CD4-positive, alpha-beta T cell treated with Interleukin-2 at 100 ng/mL for 4 hours (primary cell): ENCODE measurements at places on chromosomes 3 and 15.

- no peak for DNase-seq
These were observed 25.2 kb downstream of the MAPKBP1 start for GRCh38 chr15:41799488-41799805.

- DNase-seq, result no peak
These were observed 40.6 kb upstream of the C3orf80 start for GRCh38 chr3:160184655-160185054.

DNA sequence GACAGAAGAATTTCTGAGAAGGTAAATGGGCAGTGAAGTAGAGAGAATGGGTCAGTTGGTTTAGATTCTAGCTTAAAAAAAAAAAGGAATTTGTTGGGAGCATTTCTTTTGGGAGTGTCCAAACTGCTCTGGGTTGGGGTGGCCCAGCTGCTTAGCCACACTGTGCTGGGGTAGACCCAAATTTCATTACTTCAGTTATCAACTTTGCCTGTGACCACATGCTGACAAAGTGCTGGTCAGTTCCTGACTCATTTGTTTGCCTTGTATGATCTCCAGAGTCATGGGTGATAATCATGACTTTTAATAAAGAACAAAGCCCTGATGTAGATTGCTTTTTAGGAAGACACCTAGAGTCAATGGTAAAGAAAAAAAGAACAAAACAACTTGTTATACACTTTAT lies 121.5 kb upstream of the FGF7 start:
- DNase-seq, result no peak

DNA sequence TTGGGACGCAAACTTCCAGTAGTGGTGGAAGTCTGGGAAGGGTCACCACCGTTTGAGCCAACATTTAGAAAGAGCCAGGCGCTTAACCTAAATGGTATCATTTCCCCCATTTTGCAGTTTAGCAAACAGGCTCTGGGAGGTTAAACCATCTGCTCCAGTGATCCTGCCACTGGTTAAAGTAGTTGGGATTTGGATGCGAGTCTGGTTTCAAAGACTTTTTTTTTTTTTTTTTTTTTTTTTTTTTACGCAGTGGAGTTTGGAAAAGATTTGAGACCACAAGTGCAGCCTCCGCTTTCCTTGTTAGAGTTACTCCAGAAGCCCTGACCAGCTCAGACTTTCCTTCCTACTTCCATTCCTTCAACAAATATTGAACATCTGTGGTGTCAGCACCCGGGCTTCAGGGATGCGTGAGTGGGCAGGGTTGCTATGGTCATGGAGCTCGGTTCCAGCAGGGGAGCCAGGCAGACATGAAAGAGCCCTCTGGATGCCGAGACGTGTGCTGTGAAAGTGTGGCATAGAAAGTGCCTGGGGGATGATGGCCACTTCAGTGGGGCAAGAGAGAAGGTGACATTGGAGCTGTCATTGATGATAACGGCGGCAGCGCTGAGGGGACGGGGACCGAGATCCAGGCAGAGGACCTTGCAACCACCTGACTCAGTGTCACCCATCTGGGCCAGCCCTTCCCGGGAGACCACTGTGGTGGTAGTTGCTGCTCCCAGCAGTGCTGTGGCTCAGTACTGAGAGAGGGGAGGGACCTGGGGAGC lies 1.1 kb upstream of the RNU6-1 start:
- no peak for DNase-seq

DNA sequence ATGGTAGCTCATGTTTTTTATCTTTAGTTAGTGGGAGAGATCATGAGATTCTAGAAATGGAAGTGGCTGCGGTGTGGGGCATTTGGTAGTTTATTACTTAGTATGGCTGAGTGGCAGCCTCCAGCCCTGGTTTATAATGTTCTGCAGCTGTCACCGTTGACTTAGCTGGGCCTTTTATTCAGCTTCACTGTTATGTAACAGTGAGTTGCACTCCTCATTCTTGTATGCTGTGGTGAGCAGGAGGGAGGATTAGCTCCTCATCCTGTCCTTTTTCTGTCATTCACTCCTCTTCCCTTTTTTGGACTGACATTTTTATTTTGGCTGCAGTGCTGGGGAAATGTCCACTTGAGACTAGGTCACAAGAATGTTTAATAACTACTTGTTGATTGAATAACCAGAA lies 29.5 kb downstream of the RAD54L2 start:
- no peak for DNase-seq

DNA sequence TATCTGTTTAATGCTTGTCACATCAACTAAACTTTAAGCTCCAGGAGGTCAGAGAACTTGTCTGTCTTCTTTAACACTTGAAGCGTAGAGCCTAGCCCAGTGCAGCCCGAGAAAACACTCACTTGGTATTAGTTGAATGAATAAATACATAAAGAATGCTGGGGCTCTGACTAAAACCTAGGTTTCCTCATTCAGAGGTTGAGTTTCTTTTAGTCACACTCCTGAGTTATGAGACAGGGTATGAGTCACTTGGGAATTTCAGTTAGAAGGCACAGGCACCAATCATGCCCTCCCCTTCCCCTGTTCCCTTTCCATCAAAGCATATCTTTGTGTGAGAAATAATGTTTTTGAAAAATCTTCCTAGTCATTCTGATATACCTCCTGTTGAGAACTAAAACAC lies 589.8 kb upstream of the DPPA4 start:
- DNase-seq, result no peak

GRCh38 chr15:29601811-29602210 lies 220.5 kb downstream of the TJP1 start:
- DNase-seq, result no peak

GRCh38 chr3:150079029-150079739 lies 108.5 kb upstream of the PFN2 start:
- no peak for DNase-seq

DNA sequence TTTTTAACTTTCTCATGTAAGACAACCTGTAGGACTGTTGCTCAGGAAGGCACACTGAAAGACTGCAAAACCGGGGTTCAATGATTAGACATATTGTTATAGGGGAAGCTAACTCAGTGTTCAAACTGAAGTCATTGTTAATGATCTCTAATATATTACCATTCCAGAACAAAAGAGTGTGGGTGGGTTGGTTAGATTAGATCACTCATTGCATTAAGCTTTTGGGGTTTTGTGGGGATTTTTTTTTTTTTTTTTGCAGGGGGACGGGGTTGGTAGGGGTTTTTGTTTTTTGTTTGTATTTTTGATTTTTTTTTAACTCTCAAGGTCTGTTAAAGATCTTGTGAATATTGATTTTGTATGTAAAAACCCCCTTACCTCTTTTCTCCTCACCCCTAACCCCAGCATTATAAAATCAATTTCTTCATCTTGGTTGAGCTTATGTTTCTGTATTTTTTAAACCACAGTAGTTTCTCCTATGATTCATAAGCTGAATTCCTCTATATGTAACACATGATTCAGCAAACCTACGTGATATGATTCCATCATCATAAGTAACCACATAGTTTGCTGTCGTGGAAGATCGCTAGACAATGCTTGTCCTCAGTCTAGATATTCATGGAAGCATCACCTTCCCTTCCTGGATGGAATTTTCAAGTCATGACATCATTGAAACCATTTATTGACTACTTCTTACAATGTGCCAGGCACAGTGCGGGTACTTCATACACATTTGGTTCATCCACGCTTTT lies 544.1 kb upstream of the MDFIC2 start:
- no peak for DNase-seq

GRCh38 chr15:81108427-81108826 lies 25.6 kb upstream of the CFAP161 start:
- DNase-seq, result peak; percentile 2

GRCh38 chr3:107813026-107813425 lies 277.8 kb downstream of the CD47 start:
- DNase-seq, result no peak

- no peak for DNase-seq
These were observed 17.8 kb upstream of the THUMPD3 start for GRCh38 chr3:9345041-9345440.

DNA sequence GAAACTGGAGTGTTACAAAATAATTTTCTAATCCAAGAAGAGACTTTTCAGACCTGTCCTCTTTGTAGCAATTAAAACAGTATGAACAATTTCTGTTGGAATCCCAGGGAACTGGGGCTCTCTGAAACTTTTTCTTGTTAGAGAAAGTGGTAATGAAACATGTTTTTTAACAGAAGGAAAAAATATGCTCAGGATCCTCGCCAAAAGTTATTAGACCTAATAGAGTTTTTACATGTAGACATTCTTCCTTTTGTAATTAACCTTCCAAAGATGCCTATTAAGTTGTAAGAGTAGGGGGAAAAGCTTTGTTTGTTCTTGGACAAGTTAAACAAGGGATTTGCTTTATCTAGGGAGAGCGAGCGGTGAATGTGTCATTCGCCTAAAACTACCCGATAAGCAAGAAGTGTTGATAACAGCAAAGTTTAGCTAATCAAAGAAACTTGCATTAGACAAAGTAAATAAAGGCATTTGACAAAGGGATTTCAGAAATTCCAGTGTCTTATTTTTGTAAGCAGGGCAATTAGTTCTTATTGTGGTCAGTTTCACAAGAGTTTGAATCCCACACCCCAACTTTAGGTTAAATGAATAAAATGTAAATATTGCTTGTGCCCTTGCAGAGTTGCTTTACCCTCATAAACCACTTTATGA lies 2.3 kb downstream of the RARB start:
- DNase-seq, result no peak

DNA sequence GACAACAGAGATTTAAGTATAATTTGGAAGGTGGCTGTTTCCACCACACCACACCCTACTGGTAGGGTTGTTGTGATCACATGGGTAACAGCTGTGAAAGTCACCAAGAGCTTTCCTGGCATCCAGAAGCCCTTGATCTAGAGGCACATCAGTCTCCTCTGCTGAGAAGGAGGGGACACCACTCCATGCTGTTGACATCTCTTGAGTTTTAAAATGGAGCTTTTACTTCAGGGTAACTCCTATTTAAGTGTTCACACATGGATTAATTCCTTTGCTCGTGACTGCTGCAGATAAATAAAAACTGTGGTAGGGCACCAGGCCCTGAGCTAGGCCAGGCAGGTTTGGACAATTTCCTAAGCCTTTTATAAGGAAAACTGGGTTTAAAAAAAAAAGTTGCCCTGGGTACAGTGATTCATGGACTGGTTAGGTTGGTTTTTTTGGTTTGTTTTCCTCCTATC lies 7.5 kb downstream of the EXOSC7 start:
- no peak for DNase-seq

DNA sequence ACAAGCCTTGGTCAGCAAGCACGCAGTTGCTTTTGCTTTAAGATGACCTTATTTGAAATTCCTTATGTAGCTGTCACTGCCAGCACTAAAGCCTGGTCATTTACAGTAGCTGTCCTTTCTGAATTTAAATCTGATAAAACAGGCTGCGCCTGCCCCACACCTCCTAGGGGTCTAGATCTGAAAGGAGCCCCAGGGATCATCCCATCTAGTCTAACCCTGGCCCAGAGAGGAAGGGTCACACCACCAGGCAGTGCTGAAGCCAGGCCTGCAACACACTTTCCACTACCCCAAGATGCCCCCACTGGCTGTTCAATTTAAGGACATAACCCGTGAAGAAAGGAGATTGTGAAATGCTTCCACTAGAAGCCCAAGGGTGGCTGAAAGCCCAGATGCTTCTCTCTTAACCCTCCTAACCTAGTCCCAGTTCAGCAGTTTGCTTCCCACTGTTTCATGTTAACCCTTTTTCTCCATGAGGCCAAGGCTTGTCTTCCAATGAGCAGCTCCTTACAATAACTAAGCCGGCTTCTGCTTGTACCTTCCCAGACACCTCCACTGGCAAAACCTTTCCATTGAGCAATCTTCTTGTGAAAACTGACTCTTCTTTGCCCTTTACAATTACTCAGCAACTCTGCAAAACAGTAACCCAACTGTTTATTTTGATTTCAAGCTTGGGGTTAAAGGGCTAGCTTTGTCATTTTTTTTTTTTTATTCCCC lies 198.9 kb upstream of the LPP start:
- DNase-seq, result no peak

GRCh38 chr3:39216176-39216790 lies 23.9 kb upstream of the XIRP1 start:
- no peak for DNase-seq

- peak; percentile 60 for DNase-seq
These were observed 960 bp upstream of the KLF13 start for GRCh38 chr15:31325595-31326155.

DNA sequence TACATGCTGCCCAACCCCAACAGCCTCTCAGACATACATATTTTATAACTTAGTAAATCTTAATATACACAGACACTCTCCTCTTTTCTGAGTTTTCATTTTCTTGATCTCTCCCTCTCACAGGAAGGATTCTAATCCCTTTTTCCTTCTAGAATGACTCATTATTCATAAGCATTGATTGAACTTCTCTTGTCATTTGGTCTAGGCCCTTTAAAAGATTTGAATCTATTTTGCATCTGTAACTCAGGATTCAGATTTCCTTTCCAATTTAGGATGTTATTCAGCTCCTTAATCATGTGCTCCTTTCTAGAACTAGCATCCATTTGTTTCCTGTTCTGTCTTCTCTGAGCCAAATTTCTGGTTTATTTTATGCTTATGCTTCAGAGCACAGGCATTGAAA lies 624.5 kb upstream of the SGO1 start:
- no peak for DNase-seq

- DNase-seq, result no peak
These were observed 143.4 kb upstream of the NR2E3 start for GRCh38 chr15:71666763-71667620.

DNA sequence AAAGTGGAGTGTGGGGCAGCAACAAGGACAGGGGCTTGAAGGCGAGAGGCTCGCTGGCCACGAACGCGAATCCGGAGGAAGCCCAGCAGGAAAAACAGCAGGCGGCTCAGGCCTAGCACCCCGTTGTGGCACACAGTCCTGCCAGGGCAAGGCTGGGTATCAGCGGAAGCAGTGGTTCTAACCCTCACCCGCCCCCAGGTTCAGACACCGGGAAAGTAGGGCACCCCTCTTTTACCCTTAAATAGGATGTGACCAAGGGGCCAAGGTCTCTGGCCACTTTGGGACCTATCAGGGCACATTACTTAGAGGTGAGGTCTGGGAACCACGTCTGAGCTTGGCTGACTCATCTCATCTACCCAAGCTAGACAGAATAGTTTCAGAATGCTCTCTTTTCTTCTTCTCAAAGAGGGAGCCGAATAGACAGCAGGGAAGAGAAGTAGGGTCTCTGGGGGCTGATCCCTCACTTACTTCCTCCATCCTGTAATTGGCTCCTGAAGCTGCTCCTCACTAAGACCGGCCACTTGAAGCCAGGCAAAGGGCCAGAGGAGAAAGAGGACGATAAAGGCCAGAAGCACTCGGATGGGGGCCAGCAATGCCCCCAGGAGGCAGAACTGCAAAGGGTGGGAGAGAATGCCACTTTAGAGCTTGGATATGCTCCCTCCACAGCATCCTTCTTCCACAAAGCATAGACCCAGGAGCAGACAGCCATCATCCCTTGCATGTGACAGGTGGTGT lies 1.7 kb downstream of the LPCAT4 start:
- peak; percentile 6 for DNase-seq

- DNase-seq, result no peak
These were observed 3.2 kb downstream of the EAF1 start for GRCh38 chr3:15430624-15431023.

- no peak for DNase-seq
These were observed 27.4 kb upstream of the SNTN start for GRCh38 chr3:63624941-63625560.

GRCh38 chr3:160365869-160366522 lies 33.0 kb downstream of the IFT80 start:
- DNase-seq, result no peak
